Astrocyte (in vitro differentiated cells and primary cell): ENCODE measurements at places on chromosomes 13 and 19. TPM values are rescaled to one million over a fixed set of nuclear protein-coding genes. Genes with fewer than 3 reads are reported as not detected.

Gene NCR1
- total RNA-seq: not detected in 2 replicates

GRCh38 chr13:52827839-52828238 lies 20.6 kb downstream of the PCDH8 start:
- no peak for DNase-seq

GRCh38 chr19:57888107-57888559 lies 704 bp downstream of the ZNF814 start:
- DNase-seq: no peak

DNA sequence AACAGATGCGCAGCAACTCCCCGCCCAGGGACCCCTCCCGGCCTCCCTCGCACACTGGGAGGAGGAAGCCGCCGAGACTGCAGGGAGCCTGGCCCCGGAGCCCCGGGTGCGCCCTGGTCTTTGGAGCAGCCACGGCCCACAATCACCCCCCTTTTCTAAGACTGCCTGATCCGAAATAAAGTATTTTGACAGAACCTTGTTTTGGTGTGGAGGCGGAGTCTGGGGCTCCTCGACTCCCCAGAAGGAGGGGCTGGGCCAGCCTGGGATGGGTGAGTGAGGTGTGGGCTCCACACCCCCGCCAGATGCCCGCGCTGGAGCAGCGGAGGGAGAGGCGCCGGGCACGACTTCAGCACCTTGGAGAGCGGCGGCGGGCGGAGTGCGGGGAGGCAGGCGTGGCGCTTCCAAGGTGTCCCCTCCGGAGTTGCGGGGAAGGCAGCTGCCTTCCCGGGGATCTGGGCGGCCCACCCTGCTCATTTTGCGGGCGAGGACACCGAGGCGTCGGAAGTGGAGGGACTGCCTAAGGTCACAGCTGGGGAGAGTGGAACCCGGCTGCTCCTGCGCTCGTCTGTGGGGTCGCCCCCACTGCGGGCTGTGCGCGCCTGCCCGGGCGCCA lies 9.4 kb downstream of the SIRT6 start:
- DNase-seq: no peak

- DNase-seq: peak; percentile 96
These were observed 384.5 kb upstream of the GPC6 start for GRCh38 chr13:92842145-92842544.
